Tibial artery (tissue), 4 donors: ENCODE measurements at places on chromosomes 7 and 10.

- no peak for DNase-seq
These were observed 55.3 kb downstream of the SCIN start for GRCh38 chr7:12625836-12626235.

GRCh38 chr7:38187794-38188440, 9.9 kb downstream of the STARD3NL start:
- no peak for DNase-seq

GRCh38 chr10:110207805-110208613, 604 bp downstream of the MXI1 start:
- peak; percentile 78 for DNase-seq

- no peak for DNase-seq
These were observed 147.6 kb upstream of the TMEM168 start for GRCh38 chr7:112937651-112938415.

- no peak for DNase-seq
These were observed 1189.0 kb upstream of the LRRN3 start for GRCh38 chr7:109901926-109902325.
